Activated T-cell treated with anti-CD3 and anti-CD28 coated beads, Interleukin-2, amount 50 U/mL, for 72 hours (primary cell): ENCODE measurements at places on chromosomes 2 and 18. TPM values are rescaled to one million over a fixed set of nuclear protein-coding genes. Genes with fewer than 3 reads are reported as not detected.

- no peak overlapping the region for H3K27ac ChIP-seq
- no peak for DNase-seq
- no peaks in the 10 kb centered on the region for H3K4me1 ChIP-seq
- H3K27me3 ChIP-seq, result no peaks in the 10 kb centered on the region
Observed at GRCh38 chr2:155696571-155696970, 636.0 kb downstream of the NR4A2 start.

- H3K36me3 ChIP-seq, result no peaks in the 10 kb centered on the region
- H3K4me1 ChIP-seq, result no peaks in the 10 kb centered on the region
- no peak overlapping the region for H3K4me3 ChIP-seq
Observed at GRCh38 chr2:188628989-188629752, 337.5 kb downstream of the GULP1 start.

GRCh38 chr2:168336786-168337388 is 89.5 kb upstream of the STK39 start:
- DNase-seq, result peak; percentile 52
- peaks cover 18% of the 10 kb centered on the region for H3K27me3 ChIP-seq
- H3K36me3 ChIP-seq, result peaks cover 1% of the 10 kb centered on the region
- H3K4me1 ChIP-seq, result peaks cover 8% of the 10 kb centered on the region

EFHD1 gene
- total RNA-seq, result 1.0 TPM

CGREF1 gene
- 0.81 TPM for total RNA-seq
